Activated naive CD8-positive, alpha-beta T cell treated with anti-CD3 and anti-CD28 coated beads, Interleukin-2, amount 10 ng/mL, durations not matched to agents 7 days and 5 days (primary cell): ENCODE measurements at places on chromosomes 3 and 15.

- DNase-seq = no peak
Measured at GRCh38 chr3:195834675-195835583, 23.2 kb upstream of the MUC4 start.

GRCh38 chr3:124962403-124962940, 27.9 kb upstream of the MUC13 start:
- DNase-seq = no peak

DNA sequence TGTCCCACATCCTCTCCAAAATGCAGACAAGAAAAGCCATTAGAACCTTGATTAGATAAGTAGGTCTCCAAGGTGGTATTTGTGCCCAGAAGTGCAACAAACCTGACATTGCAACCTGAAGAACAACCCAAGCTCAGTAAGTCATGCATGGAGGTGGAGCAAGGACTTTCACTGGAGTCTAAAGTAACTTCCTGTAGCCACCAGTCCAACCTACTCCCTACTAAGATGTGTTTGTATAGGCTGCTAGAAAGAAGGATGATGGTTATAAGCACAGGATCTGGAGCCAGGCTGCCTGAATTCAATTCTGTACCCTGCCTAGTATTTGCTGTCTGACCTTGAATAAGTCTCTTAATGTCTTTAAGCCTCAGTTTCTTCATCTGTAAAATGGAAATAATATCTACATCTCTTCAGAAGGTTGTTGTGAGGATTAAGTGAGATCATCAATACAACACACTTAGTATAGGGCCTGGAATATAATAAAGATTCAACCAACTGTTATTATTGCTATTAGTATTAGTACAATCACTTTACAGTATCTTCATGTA, 32.3 kb downstream of the HDC start:
- DNase-seq = no peak

- DNase-seq = no peak
Measured at GRCh38 chr15:66224946-66225345, 28.6 kb downstream of the MEGF11 start.

GRCh38 chr15:58605931-58606530, 143.5 kb downstream of the ADAM10 start:
- DNase-seq = no peak

GRCh38 chr3:126968391-126969390, 14.2 kb upstream of the PLXNA1 start:
- no peak for DNase-seq

DNA sequence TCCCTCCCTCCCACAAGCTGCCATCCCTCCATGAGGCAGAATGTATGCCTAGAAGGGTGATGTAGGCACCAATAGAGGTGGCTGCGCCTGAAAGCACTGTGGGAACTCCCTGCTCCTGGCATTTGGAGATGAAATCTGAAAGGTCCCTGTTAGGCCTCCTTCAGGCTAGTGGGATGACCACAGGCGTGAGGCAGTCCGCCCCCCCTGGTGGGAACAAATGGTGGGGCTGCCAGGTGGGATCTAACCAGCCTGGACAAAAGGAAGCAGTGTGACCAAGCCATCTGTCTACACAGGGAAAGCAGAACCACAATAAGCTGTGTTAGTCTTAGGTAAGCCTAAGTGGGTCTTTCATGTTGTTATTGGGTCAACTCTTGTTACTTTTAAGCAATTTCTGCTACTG, 25.3 kb downstream of the IL5RA start:
- no peak for DNase-seq

GRCh38 chr15:60396560-60396957, 1.2 kb downstream of the ANXA2 start:
- DNase-seq = no peak

- DNase-seq = no peak
Measured at GRCh38 chr3:49729966-49730609, 6.3 kb upstream of the GMPPB start.

- no peak for DNase-seq
Measured at GRCh38 chr15:37893309-37893708, 41.1 kb upstream of the TMCO5A start.

GRCh38 chr3:45078910-45079522, 52.9 kb downstream of the CLEC3B start:
- no peak for DNase-seq

GRCh38 chr3:179921500-179921899, 115.2 kb downstream of the PEX5L start:
- no peak for DNase-seq

- no peak for DNase-seq
Measured at GRCh38 chr15:38487378-38487777, 33.5 kb downstream of the FAM98B start.

DNA sequence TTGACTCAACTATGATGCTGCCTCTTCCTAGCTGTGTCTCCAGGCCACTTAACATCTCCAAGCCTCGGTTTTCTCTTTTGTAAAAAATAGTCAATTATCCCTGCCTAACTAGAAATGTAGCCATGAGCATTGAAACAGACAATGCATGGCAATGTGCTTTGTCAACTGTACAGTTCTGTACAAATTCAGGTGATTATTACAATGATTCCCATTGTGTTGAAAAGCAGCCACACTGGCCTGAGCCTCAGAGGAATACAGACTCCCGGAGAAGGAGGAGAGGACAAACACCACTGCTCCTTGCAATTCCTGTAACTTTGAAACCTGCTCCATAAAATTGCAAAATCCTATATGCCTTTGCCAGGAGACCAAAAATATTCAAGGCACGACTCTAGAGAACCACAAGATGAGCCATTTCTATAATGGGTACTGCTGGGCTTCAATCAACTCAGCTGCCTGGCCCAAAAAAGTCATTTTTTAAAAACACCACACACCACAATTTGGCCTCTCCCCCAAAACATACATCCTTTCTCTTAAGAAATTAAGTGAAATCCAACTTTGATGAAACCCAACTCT, 28.6 kb downstream of the DAPK2 start:
- DNase-seq = no peak
